CD4-positive, alpha-beta T cell treated with Interleukin-12 subunit alpha and Interleukin-12 subunit beta, for 1 hour (primary cell): ENCODE measurements at places on chromosomes 3 and 15.

GRCh38 chr3:23726811-23727548 is 78.8 kb upstream of the UBE2E1 start:
- DNase-seq = no peak

DNA sequence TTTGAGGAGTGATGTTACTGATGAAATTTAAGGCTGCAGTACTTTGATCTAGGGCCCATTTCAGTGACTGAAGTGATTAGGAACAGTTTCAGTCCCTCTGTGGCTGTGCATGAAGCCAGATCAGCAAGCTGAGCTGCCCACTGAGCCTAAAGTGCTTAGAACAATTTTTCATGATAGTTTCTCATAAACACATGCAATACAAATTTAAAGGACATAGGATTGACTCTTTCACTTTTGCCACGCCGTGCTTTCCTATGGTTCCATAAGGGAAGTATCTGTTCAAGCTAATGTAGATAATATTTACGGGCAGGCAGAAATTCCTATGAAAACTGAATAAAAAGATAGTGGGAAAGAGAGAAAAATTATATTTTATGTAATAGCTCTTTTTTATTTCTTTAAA is 10.6 kb downstream of the ANKUB1 start:
- DNase-seq = no peak

DNA sequence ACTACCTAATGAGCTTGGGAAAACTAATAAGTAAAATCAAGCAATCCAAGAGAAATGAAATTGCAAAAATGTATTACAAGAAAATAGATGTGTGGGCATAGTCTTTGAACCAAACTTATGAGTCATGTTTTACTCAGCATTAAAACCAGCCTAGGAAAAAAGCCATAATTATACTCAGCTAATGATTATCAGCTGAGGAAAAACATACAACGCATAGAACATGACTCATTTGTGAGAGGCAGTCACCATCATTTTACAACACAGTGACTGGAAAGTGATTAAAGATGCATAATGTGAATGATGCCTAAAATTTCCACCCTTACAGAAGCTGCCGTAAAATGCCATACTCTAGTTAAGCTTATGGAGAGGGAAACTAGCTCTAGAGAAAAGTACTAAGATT is 238.0 kb upstream of the EOMES start:
- no peak for DNase-seq

DNA sequence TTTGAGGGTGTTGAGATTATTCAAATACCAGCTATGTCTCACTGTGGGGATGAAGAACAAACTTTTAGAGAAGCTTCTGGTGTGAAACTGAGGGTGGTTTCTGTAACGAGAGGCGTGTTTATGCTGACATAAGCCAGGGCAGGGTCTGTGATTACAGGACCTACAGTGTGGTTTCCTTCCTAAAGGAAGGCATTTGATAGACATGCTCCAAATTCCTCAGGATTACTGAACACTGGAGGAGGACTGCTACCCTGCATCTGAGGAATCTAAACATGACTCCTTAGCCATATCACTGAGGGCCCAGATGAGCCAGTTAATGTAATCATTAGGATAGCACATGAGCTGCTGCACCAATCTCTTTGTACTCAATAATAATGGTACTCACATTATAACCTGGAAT is 328.4 kb upstream of the UMPS start:
- DNase-seq = no peak

- DNase-seq = no peak
Observed at GRCh38 chr3:179182902-179183301, 34.7 kb downstream of the PIK3CA start.

DNA sequence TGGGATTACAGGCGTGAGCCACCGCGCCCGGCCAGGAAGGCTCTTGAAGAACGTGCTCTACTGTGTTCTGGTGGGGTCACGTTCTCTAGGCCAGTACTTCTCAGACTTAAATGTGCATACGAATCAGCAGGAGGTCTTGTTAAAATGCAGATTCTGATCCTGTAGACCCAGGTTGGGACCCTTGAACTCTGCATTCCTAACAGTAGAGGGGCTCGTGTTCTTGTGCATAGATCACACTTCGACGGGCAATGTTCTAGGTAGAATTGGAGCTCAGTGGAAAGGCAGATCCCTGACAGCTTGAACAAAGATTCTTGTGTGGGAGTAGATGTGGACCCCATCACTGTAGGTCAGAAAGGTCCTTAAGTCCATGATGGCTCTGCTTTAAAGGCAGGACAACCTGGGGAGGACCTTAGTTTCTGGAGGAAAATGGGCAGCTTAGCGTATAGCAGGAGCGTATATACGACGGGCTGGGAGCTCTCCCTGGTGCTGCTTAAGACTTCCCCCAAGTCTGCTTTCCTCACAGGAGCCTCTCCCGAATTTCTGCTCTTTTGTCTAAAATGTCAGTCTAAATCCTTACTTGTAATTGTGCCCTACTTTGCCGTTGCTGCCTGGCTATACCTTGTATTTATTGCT is 16.9 kb upstream of the FAM81A start:
- no peak for DNase-seq

DNA sequence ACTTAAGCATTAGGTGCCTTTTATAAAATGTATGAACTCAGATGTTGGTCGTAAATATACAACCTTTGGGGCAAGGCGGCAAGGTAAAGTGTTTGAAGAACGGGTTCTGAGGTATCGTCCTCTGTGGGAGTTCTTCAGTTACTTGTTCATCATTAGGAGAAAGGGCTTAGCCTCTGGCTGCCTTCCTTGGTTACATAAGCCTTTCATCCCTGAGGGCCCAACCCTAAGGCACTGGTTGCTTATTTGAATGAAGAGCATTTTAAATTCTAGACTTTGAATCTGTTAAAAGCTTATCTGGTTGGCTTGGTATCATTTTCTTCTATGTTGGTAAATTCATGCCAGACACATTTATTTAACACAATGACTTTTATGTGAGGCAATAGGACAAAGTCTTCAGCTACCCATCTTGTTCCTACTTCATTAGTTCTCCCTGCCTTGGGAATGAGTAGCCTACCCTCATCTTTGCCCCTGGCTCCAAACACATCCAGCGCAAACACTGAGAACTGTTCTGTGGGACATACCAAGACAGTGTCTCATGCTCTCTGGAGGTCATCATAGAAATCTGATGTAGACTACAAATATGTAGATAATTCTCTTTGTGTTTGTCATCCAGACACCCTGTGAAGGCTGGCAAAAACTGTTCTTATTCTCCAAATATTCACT is 12.4 kb upstream of the CCDC80 start:
- no peak for DNase-seq

GRCh38 chr3:165728924-165729323 is 108.3 kb downstream of the BCHE start:
- no peak for DNase-seq

DNA sequence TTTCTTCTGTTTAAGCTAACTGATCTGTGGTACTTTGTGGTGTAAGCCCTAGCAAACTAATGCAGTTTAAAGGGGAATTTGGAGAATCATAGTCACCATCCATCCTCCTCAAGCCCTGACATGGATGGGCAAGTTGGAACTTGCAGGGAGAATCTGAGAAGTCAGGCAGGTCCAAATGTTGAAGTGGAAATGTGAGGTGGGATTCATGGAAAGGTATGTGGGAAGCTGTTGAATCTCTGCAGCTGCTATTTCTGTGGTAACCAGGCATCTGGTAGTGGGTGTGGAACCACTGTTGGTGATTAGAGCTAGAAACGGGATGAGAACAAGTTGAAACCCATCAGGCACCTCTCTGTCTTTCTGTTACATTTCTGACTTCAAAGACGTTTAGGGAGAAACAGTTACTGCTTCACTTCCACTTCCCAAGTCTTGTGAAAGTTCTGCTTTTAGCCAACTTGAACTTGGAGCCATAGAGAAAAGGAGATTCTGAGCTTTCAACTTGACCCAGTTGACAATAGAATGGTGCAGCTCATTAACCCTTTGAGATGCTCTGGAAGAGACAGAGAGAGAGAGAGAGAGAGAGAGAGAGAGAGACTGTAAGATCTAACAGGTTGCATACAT is 38.1 kb upstream of the NMNAT3 start:
- no peak for DNase-seq

- no peak for DNase-seq
Observed at GRCh38 chr3:56860939-56861338, 59.2 kb upstream of the ARHGEF3 start.

GRCh38 chr3:60178931-60179653 is 1072.2 kb downstream of the FHIT start:
- DNase-seq = no peak

DNA sequence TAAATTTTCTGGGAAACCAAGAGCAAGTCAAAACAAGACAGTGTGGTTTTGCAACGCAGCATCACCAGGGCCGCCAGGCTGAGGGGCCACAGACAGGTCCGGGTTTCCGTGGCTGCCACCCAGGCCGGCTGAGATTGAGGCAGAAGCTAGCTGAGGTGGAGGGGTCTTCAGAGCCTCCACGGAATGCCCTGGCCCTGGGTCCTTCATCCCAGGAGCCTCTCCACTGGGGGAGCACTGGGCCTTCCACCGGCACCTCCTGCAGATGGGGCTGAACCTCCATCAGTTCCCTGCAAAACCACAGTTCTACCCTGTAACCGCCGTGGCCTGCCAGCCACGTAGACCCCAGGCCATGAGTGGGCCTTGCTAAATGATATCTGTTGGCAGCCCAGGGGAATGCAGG is 152.7 kb downstream of the CHSY1 start:
- DNase-seq = peak; percentile 16

DNA sequence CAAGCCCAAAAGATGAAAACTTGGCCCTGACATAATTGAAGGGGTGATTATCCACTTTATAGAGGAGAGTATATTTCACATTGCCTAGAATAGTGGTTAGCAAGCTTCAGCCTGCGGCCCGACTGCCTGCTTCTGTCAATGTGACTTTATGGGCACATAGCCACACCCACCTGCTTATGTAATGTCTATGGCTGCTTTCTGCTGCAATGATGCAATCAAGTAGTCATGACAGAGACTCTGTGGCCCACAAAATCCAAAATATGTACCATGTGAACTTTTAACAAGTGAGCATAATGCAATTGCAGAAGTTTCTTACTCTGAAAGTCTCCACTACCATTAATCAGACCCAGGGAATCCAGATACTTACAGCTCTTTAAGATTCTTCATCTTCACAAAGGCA is 103.1 kb downstream of the LRIG1 start:
- DNase-seq = no peak

DNA sequence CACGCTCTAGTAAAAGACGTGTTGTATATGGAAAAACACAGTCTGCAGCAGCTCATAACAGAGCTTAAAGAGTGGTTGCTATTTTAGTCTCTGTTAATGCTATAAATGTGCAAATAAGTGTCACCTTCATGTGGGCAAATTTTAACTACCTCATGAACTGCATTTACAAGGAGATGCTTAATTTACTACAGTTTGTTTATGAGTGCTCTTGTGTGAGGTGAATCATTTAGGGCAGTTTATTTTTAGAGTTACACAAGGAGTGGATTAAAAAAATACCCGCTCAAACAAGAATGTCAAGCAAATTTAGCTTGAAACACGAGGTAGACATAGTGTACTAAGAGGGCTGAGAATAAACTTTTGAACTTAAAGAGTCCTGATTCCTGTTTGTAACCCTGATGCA is 579.0 kb downstream of the MFSD1 start:
- no peak for DNase-seq

DNA sequence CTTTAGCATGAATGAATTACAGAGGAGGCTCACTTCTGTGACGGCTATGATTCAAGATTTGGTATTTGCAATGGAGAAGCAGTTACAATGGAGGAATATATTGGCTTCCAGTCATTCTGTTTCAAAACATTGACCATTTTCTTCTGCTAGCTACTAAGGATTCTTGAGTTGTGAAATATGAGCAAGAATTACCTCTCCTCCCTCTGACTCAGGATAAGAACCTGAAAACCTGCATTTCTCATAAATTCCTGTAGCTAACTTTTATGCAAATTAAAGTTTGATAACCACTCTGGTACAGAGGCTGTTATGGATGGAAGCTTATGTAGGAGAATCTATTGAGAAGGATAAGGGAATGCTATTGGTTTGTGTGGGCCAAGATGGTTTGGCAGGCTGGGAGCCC is 84.1 kb upstream of the MYRIP start:
- no peak for DNase-seq

DNA sequence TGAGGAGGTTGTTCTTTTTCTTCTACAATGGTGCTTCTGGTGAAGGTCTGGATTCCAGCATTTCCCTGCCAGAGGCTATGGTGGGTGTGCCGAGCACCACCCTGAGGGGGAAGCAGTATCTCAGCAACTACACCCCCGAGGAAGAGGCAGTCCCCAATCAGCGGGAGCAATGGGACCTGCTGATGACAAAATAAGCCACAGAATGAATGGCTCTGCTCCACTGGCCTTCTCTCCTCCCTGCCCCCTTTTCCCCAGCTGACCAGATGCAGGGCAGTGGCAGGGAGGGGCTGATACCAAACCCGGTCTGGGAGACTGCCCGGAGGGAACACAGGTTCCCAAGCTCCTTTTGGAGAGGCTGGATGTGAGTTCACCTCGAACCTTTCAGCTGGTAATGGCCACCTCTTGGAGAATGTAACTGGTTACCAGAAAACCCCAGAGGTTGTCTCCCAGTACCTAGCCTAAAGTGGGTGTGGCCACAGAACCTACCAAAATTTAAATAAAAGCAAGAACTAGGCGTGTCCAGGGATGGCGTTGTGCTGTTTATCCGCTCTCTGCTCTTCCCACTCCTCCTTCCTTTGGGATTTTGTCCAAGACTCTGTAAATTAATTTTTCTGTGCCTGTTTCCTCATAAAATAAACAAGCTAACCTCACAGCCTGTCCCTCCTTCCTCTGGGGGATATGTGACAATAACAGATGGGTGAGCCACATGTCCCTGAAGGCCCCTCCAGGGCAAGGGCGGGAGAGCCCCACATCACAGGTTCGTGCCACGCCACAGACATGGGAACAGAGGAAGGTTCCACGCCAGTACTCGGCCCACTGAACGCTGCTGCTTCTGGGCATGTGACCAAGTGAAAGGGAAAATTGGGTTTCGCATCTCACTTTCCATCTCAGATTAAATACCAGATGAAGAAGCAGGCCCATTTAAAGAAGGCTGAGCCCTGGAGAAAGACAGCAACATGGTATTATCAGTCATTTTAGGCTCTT is 35.1 kb upstream of the SPTBN5 start:
- DNase-seq = no peak

GRCh38 chr3:56573501-56573900 is 16.5 kb downstream of the CCDC66 start:
- no peak for DNase-seq

DNA sequence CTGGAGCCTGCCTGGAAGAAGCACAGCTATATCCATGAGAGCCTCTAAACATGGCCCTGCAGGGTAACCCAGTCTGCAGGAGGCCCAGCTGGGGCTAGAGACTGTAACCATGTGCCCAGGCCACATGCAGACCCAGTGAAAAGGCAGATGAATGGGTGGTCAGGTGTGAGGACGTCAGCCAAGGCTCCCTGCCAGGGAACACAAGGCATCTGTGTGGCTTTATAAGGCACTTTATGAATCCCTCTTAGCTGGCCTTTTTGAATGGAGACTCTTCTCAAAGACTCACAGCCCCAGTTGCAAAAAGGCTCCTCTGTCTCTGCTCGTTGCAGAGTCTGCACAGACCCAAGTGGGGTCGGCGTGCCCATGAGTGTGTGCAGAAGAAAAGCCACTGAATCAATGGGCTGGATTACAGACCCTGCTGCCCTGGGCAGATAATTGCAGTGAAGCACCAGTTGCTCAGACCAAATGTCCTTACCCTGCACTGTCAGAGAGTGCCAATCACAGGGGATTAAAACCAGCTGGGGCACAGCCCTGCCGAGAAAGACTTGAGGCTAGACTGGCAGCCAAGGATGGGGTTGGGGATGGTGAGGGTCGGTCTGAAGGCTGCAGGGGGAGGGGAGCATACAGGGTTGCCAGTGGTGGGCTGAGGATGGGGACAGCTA is 154.2 kb downstream of the RAB11A start:
- DNase-seq = no peak

- DNase-seq = peak; percentile 32
Observed at GRCh38 chr3:27633224-27633545, 88.9 kb downstream of the EOMES start.
